ENCODE measurements at places on chromosomes 3 and 15. TPM values are rescaled to one million over a fixed set of nuclear protein-coding genes. Genes with fewer than 3 reads are reported as not detected.

IQCB1 gene
- 17.4 TPM for polyA plus RNA-seq

TGM5 gene
- polyA plus RNA-seq = 0.21 TPM

SYNM gene
- polyA plus RNA-seq = not detected

CEP19 gene
- polyA plus RNA-seq = 2.3 TPM

MAP1A gene
- polyA plus RNA-seq = 0.07 TPM

FEZF2 gene
- polyA plus RNA-seq = not detected

ANKRD34C gene
- polyA plus RNA-seq = not detected

SLC28A2 gene
- polyA plus RNA-seq = not detected

LRRC2 gene
- not detected for polyA plus RNA-seq

- no peak for DNase-seq
Measured at GRCh38 chr3:103126115-103126514, 691.3 kb downstream of the ZPLD1 start.

GRCh38 chr15:65072027-65072426, 4.2 kb upstream of the RASL12 start:
- no peak for DNase-seq

GRCh38 chr3:98573181-98573728, 20.2 kb downstream of the CPOX start:
- peak; percentile 28 for DNase-seq

DNA sequence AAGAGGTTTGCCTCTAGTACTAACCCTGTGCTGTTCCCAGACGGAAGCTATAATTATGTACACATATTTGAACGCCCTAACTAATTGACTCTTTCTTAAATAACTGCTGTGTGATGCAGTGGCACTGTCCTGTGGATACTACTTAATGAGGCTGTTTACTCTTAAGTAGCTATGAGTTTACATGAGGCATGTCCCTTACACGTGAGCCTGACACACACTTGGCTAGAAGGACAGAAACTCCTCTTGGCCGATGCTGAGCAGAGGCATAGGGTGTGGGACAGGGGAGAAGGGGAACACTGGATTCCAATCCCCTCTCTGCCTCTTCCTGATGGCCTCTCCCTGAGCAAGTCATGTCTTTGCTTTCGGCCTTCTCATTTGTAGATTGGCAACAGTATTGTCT, 21.9 kb downstream of the EHD4 start:
- DNase-seq = no peak

DNA sequence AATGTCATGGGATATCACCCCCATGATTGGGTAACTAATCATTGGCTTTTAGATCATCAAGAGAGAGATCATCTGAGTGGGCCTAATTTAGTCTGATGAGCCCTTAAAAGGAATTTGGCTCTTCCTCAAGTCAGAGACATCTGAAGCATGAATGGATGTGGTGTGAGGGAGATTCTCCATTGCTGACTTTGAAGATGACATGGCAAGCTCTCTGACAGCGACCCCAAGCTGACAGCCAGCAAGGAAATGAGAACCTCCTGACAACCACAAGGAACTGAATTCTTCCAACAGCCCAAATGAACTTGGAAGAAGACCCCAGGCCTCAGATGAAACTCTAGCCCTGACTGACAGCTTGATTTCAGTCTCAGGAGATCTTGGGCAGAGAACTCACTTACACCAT, 108.4 kb upstream of the SPATA12 start:
- no peak for DNase-seq

- no peak for DNase-seq
Measured at GRCh38 chr15:67762610-67763368, 62.5 kb upstream of the SKOR1 start.

DNA sequence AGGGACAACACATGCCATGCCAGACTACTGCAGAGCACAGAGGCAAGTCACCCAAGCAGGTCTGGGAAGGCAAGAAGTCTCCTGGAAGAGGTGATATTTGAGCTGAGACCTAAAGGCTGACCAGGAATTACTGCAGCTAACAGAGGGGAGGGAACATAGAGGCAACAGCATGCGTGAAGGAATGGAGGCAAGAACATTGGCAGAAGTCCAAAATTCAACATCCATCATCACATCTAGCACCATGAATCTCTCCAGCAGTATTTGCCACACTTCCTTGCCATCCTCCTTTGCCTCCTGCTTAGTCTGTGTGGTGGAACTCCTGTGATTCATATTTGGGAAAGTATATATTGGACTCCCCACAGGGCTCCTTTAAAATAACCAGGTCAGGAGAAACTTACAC, 870 bp upstream of the TSEN2 start:
- no peak for DNase-seq

DNA sequence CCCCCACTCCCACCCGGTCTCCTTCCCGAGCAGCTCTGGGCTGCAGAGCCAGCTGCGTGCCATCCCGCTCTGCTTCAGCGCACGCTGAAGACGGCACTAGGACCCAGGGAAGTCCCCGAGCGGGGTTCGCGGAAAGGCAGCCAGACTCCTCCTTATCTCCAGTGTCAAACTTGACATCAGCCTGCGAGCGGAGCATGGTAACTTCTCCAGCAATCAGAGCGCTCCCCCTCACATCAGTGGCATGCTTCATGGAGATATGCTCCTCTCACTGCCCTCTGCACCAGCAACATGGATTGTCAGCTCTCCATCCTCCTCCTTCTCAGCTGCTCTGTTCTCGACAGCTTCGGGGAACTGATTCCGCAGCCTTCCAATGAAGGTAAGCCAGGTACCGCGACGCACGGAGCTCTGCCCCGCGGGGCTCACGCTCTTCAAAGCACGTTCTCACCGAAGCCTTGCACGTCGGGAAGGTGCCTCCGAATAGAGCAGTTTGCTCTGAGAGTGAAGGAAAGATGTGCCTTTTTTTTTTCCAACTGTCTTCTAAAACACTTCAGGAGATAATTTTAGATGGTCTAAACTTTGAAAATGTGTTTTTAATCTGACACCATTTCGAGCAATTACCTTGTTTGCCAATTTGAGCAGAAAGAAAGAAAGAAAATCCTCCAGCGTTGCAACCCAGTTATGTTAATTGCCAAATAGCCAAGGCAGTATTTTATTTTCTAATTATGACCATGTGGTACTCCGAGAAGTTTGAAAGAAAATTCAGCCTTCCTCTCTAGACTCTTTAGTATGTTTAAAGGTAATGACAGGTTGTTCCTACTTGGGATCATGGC, at the start of gene EPHA3:
Gene EPHA3 (plus strand): TSS at position 161 of the 830 bp plus-strand sequence. CDS start 128 bp downstream, at position 289.
- DNase-seq = no peak

- DNase-seq = no peak
Measured at GRCh38 chr3:6671363-6671762, 189.6 kb upstream of the GRM7 start.

DNA sequence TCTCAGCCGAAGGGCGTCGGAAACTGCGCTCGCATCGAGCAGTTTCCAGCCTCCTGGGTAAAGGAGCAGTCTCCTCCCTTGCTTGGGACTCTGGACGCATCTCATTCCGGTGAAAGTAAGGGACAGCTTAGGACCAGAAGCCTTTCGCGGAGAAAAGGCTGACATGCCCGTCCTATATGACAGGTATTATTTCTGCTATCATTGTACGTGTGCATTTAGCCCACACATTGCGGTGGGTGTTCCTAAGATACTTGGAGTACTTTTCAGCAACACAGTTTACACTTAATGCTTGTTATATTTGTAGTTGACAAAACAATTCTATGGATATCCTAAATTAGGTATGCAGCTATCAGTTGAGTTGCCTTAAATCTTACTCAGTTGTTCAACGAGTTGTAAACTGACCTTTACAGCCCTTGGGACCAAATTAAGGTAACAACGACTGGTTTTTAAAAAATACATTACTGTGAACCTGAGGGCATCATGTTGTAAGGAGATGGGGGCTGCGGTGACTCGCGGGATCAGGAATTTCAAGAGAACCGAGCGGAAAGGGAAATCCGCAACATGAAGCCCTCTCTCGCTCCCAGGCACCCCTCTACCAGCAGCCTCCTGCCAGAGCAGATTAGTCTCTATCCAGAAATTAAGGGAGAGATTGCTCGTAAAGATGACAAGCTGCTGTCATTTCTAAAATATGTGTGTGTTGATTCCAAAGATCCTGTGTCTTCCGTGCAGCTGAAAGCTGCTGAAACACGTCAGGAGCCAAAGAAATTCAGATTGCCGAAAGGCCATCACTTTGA, 632 bp upstream of the COPS2 start:
- DNase-seq = peak; percentile 1

GRCh38 chr3:64563751-64564150, 124.0 kb downstream of the ADAMTS9 start:
- no peak for DNase-seq

DNA sequence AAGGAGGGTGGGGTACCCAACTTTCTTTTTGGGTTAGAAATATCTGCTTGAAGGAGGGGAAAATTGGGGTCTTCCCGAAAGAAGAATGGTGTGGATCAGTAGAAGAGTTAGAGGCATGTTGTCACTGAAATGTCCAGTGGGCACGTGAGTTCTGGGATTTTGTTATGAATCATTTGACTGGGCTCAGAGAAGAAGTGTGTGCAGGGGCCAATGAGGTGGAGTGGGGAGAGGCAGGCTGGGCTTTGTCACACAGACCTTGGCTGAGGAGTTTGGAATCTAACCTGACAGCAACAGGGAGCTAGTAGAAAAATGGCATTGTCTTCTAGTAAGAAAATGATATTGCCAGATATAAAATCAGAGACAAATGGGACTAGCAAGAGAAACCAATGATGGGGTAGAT, 436.8 kb downstream of the MFSD1 start:
- DNase-seq = no peak

DNA sequence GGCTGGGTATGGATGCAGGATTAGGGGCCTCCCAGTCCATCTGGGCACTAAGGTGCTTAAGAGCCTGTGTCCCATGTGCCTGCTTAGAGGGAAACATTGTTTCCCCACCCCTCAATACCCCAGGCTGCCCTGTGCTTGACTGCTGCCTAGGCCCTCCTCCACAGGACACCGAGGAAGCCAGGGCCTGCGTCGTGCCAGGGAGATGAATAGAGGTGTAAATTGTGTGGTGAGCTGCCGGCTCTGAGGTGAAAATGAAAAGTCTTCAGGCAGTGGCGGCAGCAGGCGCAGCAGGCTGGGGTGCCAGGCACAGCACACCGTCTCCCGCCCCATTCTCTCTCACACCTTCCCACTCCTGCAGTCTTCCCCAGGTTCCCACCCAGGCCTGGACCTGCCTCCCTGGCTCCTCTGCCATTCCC, 13.9 kb upstream of the GRM2 start:
- no peak for DNase-seq

DNA sequence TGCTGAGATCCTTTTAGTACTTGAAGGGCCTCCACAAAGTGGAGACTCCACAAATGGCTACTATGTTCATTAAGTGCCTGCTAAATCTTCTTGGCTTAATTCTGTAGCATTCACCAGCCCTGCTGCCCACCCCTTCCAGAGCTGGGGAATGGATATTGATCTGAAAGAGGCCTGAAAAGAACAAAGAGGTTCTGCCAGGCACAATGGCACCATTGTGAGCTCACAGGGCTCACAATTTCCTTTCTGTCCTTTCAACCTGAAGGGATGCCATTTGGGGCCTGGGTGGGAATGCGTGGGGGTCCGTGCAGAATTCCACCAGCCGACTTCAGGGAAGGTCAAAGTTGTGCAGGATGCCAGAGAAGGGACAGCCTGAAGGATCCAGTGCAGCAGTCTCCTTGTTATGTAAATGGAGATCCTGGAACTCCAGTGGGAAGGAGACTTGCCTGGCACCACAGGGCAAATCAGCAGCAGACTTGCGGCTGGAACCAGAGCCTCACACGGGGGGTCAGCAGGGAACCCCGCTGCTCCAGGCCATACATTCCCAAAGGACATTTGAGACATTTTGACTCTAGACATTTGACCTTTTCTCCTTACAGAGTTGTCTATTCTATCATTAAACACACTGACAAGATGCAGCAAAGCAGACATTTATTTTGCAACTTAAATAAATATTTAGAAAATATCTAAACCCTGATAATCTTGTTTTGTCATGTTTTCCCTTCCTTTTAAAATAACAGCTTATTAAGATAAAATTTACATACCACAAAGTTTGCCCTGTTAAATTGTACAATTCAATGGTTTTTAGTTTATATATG, 21.5 kb upstream of the MORF4L1 start:
- DNase-seq = no peak

- DNase-seq = no peak
Measured at GRCh38 chr3:48709051-48709461, 8.0 kb downstream of the IP6K2 start.

DNA sequence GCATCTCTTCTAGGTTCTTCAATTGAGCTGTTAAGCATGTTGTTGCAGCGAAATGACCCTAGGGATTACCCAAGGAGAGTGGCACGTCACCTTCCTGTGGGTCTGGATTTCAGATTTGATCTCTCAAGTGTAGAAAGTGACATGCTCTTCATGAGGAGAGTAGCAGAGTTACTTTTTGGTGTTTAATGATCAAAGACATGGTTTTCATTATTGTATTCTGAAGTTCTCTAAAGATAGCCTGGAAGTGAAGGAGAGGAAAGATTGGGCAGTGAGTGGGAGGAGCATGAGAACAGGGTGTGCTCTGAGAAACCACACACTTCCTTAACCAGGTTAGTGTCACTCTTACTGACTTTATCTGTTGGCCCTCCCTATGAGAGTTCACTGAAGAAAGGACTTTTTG, 153.6 kb downstream of the AKAP13 start:
- peak; percentile 28 for DNase-seq

GRCh38 chr15:92074101-92074500, 220.6 kb downstream of the SLCO3A1 start:
- no peak for DNase-seq

Data from immature natural killer cell (primary cell).